ENCODE measurements at places on chromosomes 11 and 22.

- peak; percentile 72 for DNase-seq
These were observed 1.2 kb upstream of the ZFP91 start for GRCh38 chr11:58577555-58578135.

- no peak for DNase-seq
These were observed 6.3 kb downstream of the OVOL1 start for GRCh38 chr11:65793144-65793581.

- DNase-seq = no peak
These were observed 950.9 kb upstream of the CHORDC1 start for GRCh38 chr11:91173701-91174100.

DNA sequence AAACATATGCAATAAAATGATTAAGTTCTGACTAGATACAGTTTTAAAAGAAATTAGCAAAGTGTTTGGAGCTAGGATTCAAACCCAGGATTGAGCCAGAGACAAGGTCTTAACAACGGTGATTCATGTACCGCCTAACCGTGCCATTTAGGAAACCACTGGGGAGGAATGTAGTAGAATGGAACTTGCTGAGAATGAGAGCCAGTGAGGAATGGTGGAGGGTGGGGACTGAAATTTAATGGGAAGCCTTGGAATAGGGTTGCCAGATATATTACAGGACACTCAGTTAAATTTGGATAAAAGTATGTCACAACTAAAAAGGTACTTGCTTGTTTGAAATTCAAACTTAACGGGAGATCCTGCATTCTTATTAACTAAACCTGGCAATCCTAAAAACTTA, 30.4 kb upstream of the TMEM86A start:
- no peak for DNase-seq

- no peak for DNase-seq
These were observed 143.3 kb downstream of the DLG2 start for GRCh38 chr11:85483861-85484260.

GRCh38 chr11:130429120-130429681, 792 bp upstream of the ADAMTS8 start:
- no peak for DNase-seq

DNA sequence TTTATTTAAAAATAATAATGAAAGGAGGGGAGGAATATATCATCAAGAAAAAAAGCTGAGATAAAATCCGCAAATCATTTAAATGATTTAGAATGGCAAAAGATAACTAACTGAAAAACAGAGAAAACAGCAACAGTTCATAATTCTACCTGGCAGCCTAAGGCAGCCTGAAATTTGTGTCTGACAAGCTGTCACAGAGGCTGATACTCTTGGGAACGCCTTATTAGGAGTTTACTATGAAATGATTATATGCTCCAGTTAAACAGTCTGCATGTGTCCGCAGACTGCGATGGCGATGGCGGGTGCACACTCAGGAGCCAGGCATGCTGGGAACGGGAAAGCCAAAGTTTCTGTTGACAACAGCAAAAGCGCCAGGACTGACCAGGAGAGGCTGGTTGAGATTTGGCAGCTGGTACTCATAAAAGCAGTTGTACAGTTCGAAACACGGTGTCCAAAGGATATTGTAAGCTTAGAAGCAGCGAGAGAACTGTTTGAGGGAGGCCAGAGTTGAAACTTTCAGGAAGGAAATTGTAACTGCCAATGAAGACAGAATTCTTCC, 172.9 kb upstream of the MPPED2 start:
- DNase-seq = no peak

DNA sequence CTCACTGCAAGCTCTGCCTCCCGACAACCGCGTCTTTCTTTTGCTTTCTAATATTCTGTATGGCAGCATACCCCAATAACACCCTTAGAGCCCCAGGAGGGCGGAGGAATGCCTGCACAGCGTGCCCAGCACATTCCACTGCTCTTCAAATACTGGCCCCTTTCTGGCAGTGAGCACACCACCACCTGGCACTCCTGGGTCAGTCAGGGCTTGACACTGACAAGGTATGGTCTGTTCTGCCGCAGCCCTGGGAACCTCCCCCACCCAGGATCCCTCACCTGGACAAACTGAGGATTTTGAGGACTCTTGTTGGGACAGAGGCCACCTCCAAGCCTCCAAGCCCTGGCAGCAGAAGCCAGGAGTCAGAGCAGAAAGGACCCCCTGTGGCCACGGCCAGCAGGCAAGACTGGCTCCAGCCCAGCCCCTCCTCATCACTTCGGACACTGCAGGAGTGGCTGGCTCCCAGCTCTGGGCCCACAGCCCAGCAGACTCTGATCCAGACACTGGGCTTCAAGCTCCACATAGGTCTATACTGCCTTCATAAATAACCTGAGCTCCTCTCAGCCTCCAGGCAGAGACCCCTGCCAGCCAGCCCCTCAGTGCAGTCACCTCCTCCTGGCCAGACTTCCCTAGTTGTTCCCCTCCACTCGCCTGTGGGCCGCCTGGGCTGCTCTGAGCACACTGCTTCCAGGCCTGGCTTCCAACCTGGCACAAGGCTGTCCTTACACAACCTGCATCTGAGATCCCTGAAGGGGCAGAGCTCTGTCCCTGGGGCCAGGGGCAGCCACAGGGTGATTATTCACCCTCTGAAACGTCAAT, 14.5 kb downstream of the CARS1 start:
- no peak for DNase-seq

- no peak for DNase-seq
These were observed 23.3 kb upstream of the SERPIND1 start for GRCh38 chr22:20750461-20751184.

- no peak for DNase-seq
These were observed 187.0 kb upstream of the ISX start for GRCh38 chr22:34879001-34879400.

DNA sequence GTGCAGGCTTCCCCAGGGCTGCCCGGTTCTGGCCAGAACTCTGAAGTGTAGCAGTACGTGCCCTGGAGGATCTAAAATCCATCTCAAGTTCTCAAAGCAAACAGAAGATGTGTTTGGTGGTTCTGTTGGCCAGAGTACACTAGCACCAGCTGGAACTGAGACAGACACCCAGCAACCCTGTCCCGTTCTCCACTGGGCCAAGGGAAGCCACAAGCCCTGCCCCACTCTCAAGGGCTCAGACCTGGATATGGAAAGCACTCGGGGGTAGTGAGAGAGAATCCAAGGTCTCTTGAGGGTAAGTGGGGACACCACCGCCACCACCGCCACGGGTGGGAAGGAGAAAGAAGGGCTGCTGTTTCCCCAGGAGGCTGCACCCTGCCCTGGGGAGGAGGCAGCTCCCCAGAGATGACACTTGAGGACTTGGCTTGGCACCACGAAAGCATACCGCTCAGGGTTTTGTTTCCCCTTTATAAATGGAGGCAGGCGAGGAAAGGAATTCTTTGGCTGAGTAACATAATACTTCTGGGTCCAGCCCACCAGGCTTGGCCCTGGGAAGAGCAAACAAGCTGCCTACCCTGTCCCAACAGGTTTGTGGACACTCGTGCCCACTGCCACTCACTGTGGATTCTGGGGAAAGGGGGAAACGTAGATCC, 56.1 kb upstream of the POU2AF1 start:
- DNase-seq = no peak

DNA sequence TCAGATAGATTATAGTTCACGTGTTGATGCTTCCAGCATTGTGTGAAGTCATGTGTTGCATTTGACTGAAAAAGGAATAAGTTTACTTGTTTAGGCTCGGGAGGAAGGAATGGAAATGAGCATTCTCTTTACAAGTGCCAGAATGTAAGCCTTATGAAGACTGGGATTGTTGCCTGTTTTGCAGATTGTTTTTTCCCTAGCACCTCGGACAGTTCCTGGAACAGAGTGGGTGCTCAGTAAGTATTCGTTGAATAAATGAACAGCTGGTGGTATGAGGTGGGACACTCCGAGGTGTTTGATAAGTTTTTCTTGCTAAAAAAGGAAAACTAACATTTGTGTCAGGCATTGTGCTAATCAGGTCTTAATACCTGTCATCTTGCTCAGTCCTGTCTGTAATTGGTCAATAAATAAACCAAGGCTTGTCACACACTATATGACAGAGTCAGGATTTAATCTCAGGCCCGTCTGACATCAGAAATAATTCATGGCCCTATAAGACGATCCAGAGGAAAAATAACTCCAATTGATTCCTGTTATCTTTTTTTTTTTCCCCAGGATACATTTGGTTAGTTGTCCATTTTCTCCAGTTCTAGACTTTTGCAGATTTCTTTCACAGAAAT, 304.7 kb downstream of the NELL1 start:
- no peak for DNase-seq

Measured in stimulated activated CD8-positive, alpha-beta memory T cell treated with anti-CD3 and anti-CD28 coated beads, Interleukin-12 subunit alpha, Interleukin-12 subunit beta, amount 100 ng/mL, for 1 hour (primary cell).